ENCODE measurements at places on chromosomes 7 and 10. TPM values are rescaled to one million over a fixed set of nuclear protein-coding genes. Genes with fewer than 3 reads are reported as not detected.

DNA sequence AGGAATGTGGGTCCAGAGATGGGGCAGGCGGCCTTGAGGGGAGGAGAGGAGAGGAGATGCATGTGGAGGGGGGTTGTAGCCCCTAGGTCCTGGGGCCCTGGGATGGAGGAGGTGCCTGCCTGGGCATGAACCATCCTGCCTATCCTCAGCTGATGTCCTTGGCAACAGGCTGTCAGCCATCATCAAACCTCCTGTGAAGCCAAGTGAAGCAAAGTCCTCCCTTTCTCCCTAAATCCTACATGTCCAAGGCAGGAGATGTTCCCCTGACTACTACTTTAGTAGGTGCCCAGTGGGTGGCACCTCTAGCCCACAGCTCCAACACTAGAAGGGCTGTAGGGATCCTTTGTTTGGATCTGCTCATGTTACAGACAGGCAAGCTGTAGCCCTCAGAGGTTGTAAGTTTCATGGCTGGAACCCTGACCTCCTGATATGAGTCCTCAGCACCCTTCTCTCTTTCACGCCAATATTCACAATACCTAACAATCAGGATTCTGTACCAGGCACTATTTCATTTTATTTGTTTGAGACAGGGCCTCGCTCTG lies 66.6 kb upstream of the SYPL1 start:
- DNase-seq: peak; percentile 86

- DNase-seq: peak; percentile 33
These were observed 119.4 kb downstream of the COL28A1 start for GRCh38 chr7:7416031-7416858.

GRCh38 chr7:102068846-102069245 lies 217.8 kb upstream of the SH2B2 start:
- no peak for DNase-seq

- no peak for DNase-seq
These were observed 16.1 kb upstream of the GDF10 start for GRCh38 chr10:47283848-47284247.

DNA sequence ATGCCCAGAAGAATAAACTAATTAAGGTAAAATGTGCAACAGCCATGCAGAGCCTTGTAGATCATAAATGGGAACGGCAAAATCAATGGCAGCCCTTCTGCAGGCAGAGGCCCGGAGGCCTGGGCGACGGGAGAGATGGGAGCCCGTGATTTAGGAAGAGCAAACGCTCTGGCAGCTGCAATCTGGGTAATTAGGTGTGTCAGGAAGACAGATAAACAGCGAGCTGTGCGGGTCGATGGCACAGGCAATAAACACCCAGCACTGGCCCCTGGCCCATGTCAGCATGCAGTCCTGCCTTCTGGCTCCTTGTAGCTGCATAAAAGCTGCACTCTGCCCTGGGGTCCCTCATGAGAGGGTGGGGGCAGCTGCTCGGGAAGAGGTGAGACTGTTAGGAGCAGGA lies 78.0 kb downstream of the GOLGA7B start:
- DNase-seq: no peak

DNA sequence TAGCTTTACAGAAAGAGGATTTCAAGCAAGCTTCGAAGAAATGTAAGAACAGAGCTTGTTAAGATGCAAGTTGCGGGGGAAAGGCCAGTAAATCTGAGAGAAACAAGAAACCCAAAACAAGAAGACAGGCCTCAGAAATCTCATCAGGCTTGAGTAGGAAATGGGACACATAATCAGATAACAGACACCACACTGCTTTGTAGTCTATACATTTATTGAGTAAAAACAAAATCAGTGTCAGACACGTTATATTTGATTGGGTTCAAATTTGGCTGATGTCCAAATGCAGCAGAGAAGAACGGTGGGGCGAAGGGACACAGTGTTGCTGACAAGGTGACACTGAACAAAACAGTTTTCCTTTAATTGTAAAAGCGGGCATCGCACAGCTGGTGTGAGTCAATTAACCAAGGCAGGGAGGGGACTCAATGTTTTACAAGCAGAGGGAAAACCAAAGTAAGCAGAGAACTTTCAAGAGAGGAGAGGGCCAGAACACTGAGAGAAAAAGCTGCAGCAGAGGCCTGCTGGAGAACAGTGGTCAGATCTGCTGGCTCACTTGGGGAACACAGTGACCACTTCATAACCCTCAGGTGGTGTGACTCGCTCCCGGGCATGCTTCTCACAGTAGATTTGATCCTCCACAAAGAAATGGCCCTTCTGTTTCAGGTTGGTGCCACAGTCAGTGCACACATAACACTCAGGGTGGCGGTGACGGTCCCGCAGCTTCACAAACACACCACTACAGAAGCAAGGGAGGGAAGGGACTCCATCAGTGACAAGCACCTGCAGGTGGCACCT lies 43.5 kb downstream of the ACSM6 start:
- DNase-seq: peak; percentile 35

- no peak for DNase-seq
These were observed 35.8 kb upstream of the GPR37 start for GRCh38 chr7:124801330-124801895.

DNA sequence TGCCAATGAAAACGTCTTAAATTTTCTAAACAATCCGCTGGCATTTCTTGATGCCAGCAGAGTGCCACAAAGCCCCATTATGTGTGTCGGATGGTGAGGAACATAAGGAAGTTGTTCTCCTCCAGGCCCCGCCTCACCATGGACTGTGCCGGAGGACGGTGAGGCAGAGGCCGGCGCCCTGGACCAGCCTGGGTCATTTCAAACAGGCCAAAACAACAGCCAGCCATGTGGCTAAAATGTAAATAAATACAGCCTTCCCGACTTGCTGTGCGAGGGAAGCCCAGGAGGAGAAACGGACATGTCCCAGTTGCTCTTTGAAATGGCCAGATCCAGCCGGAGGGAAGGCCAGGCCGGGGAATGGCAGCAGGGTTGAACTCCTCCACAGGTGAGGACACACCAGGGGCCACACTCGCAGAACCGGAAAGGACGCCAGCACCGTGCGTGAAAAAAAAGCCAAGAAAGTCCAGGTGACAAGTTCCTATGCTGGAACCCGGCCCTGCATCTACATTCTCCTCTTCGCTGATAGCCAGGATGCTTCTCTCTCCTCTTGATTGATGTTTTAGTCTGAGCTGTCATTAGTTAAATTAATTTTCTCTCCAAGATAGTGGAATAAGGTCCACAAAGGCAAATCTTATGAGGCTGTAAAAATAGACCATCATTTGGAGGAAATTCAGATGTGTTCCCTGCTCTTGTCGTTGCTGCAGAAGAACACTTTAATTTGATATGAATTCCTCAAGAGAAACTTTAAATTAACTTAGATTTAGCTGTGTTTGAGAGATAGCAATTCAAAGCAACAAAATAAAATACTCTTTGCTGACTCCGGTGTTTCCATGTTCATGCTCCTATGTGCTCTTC lies 64.6 kb downstream of the EBF3 start:
- DNase-seq: no peak

DNA sequence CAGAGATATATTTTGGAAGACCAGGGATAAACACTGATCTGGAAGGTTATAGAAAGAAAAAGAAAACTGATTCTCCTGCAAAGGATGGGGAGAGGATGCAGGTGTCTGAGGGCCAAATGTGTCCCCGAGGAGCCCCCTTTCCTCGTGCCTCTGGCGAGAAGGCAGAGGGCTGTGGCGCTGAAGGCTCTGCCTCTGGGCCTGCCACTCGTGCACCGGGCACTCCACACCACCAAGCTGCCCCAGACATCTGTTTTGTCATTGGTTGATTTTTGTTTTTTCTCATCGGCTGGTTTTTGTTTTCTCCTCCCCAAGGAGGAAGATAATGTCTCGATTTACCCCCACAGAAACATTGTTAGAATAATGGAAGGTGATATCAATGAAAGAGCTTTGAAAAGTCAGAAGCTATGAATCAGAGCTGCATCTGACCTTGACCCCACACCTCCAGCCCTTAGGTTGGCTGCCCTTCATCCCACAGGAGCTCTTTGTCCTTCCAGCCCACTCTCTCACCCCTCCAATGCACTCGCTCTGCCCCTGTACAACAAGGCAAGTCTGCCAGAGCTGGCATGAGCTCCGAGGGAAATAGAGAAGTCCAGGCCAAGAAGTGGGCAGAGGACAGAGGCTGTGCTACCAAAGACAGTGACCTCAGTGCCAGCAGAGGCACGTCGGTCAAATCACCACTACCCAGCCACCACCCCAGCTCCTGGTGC lies 124.8 kb downstream of the TCERG1L start:
- DNase-seq: no peak

- DNase-seq: no peak
These were observed 226.2 kb upstream of the IMMP2L start for GRCh38 chr7:111788286-111789047.

DNA sequence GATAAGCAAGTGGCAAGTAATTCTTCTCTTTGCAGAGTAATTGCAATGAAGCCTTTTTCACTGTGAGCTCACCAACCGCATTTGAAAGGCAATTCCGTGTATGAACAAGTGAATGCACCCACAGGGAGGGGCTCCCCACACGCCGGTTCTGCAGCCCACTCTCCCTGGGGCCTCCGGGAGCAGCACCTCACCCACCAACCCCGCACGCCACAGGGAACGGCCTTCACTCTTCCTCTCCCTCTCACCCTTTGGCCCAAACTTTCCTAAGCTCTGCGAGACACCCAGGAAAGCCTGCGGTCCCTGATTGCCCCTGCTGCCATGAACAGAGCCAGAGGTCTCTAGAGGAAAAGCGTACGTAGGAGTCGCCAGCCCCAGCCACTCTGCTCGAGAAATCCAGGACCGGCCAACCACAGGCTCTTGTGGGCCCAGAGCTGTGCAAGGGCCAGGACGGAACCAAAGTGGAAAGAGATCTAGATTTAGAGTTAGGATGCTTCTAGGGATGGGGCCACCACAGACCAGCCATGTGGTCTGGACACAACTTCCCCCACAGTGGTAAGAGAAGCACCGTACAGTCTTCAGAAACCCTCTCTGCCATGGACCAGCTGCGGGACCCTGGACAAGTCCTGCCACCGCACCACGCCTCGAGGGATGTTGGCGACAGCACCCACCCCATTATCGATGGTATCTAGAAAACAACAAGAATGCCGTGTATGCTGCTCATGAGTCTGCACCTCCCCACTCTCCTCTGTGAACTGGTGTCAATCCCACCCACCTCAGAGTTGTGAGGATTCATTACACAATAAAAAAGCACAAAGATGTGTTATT lies 3.6 kb downstream of the WDR86 start:
- DNase-seq: no peak

- DNase-seq: no peak
These were observed 16.9 kb downstream of the GFRA1 start for GRCh38 chr10:116255886-116256751.

- DNase-seq: no peak
These were observed 4.6 kb downstream of the HMX3 start for GRCh38 chr10:123140164-123140982.

DNA sequence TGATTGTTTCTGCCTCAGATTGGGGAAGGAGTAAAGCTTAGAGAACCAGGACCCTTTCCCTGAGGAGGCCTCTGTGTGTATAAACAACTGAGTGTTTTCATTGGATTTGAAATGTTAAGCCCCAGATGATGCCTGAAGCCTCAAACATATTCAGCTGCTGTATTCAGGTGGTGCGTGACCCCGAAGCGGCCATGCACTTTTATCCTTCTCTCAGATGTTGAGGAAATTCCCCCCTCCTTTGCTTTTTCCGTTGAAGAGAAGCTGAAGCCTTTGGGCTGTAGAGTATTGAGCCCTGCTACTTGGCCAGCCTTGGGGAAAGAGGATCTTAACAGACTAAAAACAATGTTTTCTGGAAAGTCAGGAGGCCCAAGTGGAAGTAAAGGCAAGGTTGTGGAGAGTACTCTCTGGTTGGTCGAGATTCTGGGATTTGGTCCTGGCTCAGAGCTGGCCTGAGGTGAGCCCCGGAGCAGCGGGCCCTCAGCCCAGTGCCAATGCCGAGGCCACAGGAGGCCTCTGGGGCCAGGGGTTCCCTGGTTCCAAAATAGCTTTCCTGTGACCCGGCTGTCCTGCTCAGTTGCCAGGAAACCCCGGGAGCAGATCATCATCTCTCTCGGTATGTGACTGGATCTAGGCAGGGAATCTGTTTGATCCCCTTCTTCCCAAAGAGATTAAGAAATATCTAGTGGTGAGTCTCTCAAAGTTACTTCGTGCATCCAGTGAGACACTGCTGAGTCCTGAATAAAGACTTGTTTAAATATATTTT lies 22.5 kb downstream of the FKBP6 start:
- no peak for DNase-seq

GRCh38 chr7:54769203-54769602 lies 10.2 kb upstream of the SEC61G start:
- peak; percentile 50 for DNase-seq

- no peak for DNase-seq
These were observed 954.9 kb downstream of the CNTNAP2 start for GRCh38 chr7:147071536-147071935.

DNA sequence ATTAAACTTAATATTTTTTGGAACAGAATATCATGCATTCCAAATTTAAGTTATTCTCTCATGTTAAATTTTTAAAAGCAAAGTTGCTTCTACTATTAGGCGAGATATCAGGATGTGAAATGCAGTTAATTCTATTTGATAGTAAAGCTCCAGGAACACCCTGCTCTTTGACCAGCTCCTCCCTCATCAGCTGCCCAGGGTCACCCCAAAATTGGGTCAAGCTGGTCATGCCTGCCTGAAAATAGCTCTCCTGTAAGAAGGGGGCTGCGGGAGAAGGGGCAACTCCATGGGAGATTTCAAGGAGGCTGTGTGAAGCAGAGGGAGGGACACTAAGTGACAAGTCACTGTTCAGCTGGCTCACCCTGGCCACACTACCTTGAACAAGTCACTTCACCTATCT lies 5.9 kb downstream of the PPP1R3C start:
- no peak for DNase-seq

- peak; percentile 71 for DNase-seq
These were observed 197.9 kb downstream of the HDAC9 start for GRCh38 chr7:18693406-18693805.

DNA sequence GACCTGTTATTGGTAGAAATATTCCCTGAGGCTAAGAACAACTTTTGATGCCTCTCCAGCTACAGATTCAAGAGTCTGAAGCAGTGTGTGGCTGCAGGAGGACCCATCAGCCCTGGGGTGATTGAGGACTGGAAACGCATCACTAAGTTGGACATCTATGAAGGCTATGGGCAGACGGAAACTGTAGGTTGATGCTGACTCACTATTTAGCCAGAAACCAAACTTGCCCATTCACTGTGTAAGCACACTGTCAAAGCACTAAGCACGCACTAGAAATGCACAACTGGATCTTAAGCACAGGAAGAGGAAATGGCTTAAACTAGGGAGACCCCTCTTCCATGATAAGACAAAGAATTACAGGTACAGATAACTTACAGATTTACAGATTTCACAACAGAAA lies 20.8 kb downstream of the ACSM6 start:
- DNase-seq: peak; percentile 87

DNA sequence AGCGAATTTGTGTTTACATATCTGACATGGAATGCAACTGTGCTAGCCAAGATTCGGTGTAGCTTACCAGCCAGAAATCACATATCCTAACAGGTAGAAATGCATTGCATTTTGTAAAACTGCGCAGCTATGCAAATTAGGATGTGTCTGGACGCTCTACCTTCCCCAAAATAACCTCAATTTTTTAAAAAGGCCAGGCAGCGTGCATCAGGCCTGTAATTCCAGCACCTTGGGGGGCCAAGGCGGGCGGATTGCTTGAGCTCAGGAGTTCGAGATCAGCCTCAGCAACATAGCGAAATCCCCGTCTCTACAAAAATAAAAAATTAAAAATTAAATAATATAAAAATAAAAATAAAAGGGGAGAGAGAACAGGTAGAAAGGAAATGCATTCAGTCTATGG lies 305.0 kb downstream of the TYW1 start:
- no peak for DNase-seq

Gene EEPD1
- 31.8 TPM for total RNA-seq

Gene CRCP
- total RNA-seq: 36.4 TPM

Gene GPRIN2
- total RNA-seq: 5.8 TPM

Gene FGL2
- total RNA-seq: not detected

Gene SEC31B
- total RNA-seq: 1.6 TPM

Gene C10orf53
- not detected for total RNA-seq

Gene MEST
- total RNA-seq: 21.1 TPM

Gene GPR15LG
- not detected for total RNA-seq
